ENCODE measurements at places on chromosomes 12 and 14. TPM values are rescaled to one million over a fixed set of nuclear protein-coding genes. Genes with fewer than 3 reads are reported as not detected.

Gene ABHD12B
- not detected for polyA plus RNA-seq

Gene RASSF8
- polyA plus RNA-seq = 17.9 TPM

DNA sequence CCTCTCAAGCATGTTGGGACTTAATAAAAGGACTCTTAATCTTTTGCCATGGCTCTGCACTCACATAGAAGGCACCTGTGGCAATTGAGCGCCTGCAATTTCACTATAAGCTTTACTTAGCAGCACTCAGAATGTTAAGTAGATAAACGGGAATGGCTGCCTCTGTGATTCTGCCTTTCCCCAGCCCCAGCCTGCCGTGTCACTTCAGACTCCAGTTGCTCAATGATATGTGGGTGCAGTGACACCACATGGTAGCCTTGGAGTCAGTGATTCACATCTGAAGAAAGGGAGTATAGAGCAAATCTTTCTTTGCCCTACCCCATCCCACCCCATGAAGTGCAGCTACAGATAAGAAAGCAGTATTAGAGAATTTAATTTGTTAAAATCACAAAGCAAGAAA lies 96.1 kb downstream of the ZFC3H1 start:
- DNase-seq = no peak

Gene KRT83
- polyA plus RNA-seq = not detected

Gene PTPN6
- polyA plus RNA-seq = 0.12 TPM

DNA sequence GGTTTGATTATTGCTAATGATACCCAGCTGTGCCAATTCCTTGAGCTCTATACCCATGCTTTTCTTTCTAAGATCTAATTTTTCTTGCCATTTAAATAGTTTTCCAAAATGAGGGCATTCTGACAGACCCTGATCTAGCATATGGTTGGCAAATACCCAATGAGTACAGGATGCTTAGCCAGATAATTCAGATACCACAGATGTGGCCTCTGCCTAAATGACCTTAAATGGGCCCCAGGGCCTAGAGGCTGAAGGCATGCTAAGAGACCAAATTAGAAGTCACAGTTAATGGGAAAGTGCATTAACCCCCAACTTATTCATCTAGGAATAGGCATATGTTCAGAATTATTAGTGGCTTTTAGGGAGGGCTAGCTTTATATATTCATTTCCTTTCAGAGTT lies 122.3 kb upstream of the CNOT2 start:
- peak; percentile 75 for DNase-seq

Gene PPFIA2
- 0.47 TPM for polyA plus RNA-seq

Gene OR10G3
- not detected for polyA plus RNA-seq

GRCh38 chr12:132014915-132015280 lies 65.2 kb downstream of the EP400 start:
- DNase-seq = no peak

- no peak for DNase-seq
Measured at GRCh38 chr14:100524933-100525243, 62.3 kb downstream of the BEGAIN start.

- DNase-seq = no peak
Measured at GRCh38 chr14:33120966-33121365, 182.3 kb downstream of the NPAS3 start.

Gene IFNG-AS1
- not detected for polyA plus RNA-seq

Gene REP15
- polyA plus RNA-seq = 0.84 TPM

DNA sequence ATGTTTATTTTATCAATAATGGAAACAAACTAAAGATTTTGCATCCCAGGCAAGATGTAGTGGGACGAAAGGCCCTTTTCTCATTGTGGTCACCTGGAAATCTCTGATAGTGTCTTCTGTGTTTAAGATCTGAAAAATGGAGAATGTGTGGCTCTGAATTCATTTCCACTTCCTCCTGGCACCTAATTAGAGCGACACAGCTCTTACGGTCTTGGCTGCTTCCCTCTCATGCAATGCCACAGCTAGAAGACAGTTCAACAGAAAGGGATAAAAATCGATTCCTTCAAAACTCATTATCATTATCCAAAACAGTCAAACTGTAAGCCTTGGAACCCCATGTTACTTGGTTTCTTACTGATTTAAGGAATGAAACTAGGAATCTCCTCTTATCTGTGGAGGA lies 9.3 kb downstream of the ST8SIA1 start:
- DNase-seq = no peak

Gene RIPK3
- not detected for polyA plus RNA-seq

DNA sequence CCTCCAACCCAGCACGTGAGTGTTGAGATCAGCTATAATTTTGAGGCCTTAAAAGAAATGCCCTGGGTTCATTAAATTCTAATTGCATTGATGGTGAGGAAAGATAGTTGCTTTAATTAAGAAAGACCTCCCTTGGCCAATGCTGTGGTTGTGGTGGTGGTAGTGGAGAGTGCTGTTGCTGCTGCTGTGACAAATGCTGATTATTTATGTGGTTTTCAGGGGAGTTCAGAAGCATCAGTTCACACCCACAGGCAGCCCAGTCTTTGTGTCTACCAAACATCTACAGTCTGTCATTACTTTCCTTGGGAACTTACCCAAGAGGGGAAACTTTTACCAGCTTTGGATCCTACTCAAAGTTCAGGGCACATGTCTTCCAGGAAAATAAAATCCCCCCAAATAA lies 178.4 kb upstream of the PARP11 start:
- DNase-seq = no peak

Gene NUP37
- polyA plus RNA-seq = 29.2 TPM

- no peak for DNase-seq
Measured at GRCh38 chr12:91722072-91722471, 423.6 kb downstream of the BTG1 start.

GRCh38 chr12:49990273-49990672 lies 17.5 kb downstream of the AQP6 start:
- DNase-seq = no peak

DNA sequence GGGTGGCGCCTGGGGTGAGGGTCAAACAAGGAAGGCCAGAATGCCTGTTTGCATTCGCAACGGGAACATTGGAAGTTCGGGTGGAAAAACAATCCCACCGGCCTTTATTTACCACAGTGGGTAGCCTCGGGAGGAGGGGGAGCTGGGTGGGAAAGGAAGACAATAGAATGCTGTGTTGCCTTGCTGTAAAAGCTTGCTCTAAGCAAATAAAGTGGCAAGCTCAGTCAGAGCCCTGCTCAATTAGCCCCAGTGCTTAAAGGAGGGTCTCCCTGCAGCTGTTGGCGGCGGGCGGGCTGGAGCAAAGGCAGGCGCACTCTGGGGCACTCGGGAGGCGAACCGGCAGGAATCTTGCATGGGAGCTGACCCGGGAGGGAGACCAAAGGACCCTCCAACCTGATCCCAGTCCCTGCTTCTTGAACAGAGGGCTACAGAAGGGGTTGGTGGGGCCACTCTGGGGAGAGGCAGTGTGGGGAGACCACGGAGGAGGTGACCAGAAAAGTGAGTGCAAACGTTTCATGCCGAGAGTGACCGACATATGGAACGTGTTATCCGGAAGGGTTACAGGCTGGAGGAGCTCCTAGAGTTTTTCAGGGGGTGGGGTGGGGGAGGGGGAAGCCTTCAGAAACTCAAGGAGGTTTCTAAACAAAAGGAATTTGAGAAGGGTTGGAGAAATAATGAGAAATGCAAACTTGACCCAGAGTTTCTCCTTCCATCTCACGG lies 48.5 kb downstream of the NTF3 start:
- no peak for DNase-seq

GRCh38 chr14:104387022-104388010 lies 192.2 kb upstream of the C14orf180 start:
- DNase-seq = peak; percentile 36

DNA sequence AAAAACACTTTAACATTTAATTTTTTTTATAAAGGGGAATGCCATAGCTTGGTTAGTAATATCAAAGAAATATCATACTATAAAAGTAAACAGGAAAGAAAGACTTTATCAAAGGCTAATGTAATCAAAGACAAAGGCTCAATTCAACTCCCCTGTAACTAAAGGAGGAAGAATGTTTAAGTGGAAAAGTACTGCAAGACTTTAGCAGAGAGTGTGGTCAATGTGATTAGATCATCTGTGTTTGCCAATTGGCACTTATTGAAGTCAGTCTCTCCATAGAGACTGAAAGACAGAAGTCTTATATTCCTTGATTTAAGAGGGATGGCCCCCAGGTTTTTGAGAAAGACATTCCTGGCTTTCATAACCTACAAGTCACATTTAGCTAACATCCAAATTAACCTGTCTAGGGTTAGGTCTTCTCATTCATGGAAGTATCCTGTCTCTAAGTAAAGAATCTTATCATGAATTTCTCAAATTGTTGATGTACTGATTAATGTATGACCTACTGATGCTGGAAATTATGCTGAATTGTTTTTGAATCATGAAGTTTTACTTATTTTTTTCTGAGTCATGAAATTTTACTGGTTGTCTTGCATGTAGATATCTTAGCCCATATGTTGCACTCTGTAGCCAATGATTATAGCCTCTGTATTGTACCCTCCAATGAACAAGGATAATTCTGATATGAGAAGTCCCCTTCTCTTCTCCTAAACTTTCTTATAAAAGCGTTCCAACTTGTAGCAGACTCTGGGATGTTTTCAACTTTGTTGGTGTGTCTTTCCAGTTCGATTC lies 65.4 kb downstream of the ATXN7L3B start:
- no peak for DNase-seq

DNA sequence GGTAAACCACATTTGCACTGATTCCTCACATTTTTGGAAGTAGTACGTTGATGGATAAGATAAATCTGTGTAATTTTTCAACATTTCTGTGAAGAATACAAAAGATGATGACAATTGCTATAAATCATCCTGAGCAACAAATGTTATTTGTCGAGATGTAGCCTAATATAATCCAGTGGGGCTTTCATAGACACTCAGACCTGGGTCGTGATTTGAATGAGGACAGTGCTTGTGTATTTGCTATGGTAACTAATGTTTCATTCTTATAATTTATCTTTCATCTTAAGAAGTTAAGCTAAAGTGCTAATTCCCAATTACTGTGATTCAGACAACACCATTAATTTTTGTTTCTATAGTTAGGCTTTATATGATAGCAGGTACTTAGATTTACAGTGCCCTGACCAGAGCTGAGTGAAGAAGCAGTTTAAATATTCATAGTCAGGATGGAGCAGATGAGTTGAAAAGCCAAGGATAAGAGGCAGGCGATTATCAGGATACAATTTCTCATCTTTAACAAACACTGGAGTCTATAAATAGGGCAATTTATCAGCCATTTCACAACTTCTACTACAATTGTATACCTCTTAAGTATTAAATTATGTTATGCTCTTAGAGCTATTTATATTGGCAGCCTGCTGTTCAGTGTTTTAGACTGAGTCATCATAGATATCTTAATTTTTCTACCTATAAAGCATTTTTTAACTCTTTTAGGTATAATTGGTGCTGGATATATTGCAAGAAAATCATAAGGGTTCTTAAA lies 359.9 kb downstream of the TRHDE start:
- DNase-seq = no peak

GRCh38 chr12:91381309-91381804 lies 198.7 kb upstream of the DCN start:
- peak; percentile 63 for DNase-seq

Gene COL2A1
- not detected for polyA plus RNA-seq

- DNase-seq = no peak
Measured at GRCh38 chr12:4084573-4084972, 189.0 kb upstream of the CCND2 start.

- DNase-seq = peak; percentile 27
Measured at GRCh38 chr12:11171969-11172675, 1.1 kb downstream of the SMIM10L1 start.

DNA sequence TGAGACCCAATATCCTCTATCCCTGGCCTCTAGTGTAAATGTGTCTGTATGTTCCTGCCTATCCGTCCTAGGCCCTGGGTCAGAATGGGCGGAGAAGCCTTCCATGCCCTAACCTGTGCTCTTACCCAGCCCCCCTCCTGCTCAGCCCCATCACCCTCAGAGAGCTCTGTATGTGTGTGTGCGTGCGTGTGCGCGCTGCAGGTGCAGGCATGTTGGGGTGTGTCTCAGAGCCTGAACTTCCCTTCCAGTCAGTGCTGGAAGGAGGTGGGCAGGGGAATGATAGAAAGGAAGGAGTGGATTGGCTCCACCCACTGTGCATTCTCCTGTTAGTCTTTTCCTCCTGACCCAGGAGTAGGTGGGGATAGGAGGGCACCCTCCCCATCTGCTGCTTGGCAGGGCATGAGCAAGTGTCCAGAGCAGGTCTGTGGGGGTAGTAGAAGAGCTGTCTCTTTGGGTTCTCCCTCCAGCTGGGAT lies 7.2 kb downstream of the NAB2 start:
- peak; percentile 10 for DNase-seq

- DNase-seq = peak; percentile 24
Measured at GRCh38 chr12:90253674-90254181, 545.1 kb upstream of the ATP2B1 start.

DNA sequence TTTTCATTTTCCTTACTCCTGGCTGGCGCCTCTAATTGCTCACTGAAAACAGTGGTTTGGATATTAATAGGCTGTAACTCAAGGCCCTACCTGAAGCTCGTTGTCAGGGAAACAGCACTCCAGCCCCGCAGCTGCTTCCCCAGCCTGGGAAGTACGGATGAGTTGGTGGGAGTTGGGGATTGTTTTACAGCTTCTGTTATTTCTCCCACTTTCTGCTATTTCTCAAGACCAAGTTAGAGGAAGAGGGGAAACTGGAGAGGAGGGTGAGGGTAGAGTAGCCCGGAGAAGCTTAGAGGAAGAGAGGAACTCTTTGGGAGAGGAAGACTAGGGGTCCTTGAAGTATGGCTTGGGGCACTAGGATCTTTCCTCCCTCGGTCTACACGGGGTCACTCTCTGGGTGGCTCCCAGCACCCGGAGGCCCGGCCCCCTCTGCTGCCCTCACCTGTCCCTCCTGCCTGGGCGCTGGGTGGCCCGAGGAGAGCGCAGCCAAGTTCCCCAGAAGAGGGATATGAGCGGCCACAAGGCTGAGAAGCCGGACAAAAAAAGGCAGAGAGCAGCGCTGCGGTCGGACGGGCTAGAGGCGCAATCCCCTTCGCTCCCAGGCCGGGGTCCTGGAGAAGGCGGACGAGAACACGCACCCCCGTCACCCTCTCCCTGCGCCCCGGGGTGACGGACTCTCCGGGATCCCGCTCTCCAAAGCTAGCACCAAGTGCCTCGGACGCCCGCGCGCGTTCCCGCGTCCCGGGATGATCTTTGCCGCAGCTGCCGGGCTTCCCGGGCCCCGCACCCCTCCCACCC lies 671 bp downstream of the SPTB start:
- peak; percentile 15 for DNase-seq

DNA sequence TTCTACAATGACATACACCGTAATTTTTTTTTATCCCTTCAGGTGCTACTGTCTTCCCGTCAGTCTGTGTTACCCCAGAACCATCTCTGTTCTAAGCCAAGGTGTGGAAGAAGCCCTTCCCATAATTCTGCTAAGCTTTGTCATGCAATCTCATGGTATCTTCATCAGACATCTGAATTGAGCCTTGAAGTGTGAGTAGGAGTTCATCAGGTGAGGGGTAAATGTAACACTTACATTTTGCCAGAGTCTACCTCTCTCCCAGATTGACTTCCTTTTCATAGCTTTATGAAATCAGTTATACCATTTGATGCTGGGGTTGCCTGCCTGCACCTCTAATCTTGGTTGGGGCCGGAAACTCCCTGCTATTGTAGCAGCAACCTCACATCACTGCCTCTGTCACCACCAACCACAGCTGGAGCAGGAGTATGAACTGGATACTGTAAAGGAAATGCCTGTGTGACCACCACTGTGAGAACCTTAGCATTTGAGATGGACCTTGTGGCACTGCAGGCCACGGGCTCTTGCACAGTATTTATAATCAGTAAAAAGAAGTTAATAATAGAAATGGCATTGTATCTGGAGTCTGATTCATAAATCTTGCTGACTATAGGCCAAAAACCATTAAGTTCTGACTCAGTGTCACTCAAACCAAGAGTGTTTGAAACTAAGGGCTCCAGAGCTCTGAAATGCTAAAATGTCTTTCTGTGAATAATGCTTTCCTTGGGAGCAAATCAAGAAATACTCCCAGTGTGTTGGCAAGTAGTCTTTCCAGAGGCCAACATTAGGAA lies 58.7 kb upstream of the STK38L start:
- no peak for DNase-seq
